Stimulated activated naive B cell treated with anti-CD40 and anti-IgM and Interleukin-4, amounts not matched to agents 10 μg/mL and 1 μg/mL and 100 μg/mL, for 72 hours (primary cell): ENCODE measurements at places on chromosomes 2 and 18.

DNA sequence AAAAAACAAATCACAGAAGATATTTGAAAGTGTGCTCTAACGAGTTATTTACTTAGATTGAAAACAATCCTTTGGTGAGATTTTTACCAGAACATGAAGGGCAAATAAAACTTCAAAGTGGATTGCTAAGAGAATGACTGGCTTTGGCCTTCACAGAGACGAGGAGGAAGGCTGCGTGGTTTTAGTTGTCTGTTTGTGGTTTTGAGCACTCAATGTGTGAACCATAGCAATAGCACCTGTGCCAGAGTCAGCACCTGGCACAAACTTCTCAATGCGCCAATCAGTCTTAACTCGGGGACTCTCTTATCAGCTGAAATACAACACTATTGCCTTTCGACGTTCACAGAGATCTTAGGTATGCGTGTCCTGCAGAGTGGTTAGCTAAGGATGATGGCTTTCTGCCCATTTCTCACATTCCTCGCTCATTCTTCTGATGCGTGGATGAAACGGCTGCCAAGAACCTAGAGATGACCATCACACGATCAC, 70.0 kb downstream of the MBP start:
- peak overlapping the region; percentile 73 for H3K4me3 ChIP-seq
- peaks cover 56% of the 10 kb centered on the region for H3K36me3 ChIP-seq
- no peaks in the 10 kb centered on the region for H3K27me3 ChIP-seq
- DNase-seq: peak; percentile 61
- peak overlapping the region; percentile 99 for H3K27ac ChIP-seq
- H3K4me1 ChIP-seq: peaks cover 75% of the 10 kb centered on the region

GRCh38 chr2:70089220-70089982, 2.1 kb downstream of the PCBP1 start:
- H3K36me3 ChIP-seq: peaks cover 54% of the 10 kb centered on the region
- H3K4me3 ChIP-seq: peak overlapping the region; percentile 96
- no peaks in the 10 kb centered on the region for H3K27me3 ChIP-seq
- H3K4me1 ChIP-seq: peaks cover 40% of the 10 kb centered on the region

- no peak for DNase-seq
- H3K27me3 ChIP-seq: peaks cover 24% of the 10 kb centered on the region
- no peak overlapping the region for H3K27ac ChIP-seq
- H3K4me3 ChIP-seq: peak overlapping the region; percentile 18
- H3K36me3 ChIP-seq: no peaks in the 10 kb centered on the region
Measured at GRCh38 chr18:46672062-46672970, 15.3 kb upstream of the LOXHD1 start.

DNA sequence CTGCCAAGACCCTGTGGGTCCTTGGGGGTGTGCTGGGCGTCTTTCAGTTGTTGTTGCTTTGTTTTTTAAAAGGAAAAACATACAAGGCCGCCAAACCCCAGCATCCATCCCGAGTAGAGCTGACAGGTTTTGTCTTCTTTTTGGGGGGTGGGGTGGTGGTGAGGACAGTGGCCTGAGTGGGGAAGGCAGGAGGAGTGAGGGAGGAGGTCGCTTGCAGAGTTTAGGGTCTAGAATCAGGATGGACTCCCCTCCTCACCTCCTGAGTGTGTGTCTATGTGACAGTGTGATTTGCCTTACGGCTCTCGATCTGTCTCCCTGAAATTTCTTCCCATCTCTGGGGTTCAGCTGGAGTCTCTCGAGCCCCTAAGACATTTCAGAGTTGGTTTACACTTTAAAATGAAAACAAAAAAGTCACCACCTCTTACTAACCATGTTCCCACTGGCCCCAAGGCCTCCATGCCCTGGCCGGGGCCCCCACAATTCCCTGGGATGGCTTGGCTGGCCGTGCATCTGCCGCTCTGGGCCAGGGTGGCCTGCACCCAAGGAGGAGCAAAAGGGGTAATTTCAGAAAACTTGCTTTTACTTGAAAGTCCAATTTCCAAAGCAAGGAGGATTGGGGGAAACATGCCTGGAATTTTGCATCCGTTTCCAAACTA, 5.0 kb downstream of the SIX3 start:
- peaks cover 96% of the 10 kb centered on the region for H3K27me3 ChIP-seq
- no peak for DNase-seq
- H3K4me3 ChIP-seq: no peak overlapping the region
- no peaks in the 10 kb centered on the region for H3K36me3 ChIP-seq

DNA sequence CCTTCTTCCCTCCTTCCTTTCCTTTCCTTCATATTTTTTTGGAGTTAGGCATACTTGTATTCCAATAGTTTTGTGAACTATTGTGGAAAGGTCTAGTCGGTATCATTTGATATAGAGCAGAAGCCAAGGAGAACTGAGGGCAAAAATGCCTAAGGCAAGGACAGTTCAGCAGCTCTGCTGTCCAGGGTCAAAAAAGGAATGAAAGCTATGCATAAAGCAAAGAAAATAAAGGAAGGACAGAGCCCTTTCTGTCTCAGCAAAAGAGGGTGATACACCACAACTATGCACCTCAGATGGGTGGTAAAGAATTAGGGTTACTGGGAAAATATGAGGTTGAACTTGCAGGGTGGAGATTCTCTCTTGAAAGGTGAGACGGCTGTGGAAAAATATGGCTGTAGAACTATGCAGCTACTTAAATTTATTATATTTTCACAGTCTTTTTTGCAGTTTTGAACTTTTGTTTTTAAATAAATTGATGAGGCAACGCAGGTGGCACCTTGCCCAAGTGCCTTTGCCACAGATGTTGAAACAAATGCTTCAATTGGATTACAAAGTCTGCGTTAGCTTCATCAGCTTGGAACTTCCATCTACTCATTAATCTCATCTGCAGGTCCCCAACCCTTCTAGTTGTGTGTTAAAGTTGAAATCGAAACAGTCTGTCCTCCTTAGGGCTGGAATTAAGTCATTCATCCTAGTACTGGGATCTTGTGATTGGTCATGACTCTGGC, 20.8 kb downstream of the LHCGR start:
- no peak overlapping the region for H3K4me3 ChIP-seq
- H3K27ac ChIP-seq: no peak overlapping the region
- H3K36me3 ChIP-seq: no peaks in the 10 kb centered on the region
- H3K27me3 ChIP-seq: peaks cover 19% of the 10 kb centered on the region
- no peaks in the 10 kb centered on the region for H3K4me1 ChIP-seq
- DNase-seq: no peak

DNA sequence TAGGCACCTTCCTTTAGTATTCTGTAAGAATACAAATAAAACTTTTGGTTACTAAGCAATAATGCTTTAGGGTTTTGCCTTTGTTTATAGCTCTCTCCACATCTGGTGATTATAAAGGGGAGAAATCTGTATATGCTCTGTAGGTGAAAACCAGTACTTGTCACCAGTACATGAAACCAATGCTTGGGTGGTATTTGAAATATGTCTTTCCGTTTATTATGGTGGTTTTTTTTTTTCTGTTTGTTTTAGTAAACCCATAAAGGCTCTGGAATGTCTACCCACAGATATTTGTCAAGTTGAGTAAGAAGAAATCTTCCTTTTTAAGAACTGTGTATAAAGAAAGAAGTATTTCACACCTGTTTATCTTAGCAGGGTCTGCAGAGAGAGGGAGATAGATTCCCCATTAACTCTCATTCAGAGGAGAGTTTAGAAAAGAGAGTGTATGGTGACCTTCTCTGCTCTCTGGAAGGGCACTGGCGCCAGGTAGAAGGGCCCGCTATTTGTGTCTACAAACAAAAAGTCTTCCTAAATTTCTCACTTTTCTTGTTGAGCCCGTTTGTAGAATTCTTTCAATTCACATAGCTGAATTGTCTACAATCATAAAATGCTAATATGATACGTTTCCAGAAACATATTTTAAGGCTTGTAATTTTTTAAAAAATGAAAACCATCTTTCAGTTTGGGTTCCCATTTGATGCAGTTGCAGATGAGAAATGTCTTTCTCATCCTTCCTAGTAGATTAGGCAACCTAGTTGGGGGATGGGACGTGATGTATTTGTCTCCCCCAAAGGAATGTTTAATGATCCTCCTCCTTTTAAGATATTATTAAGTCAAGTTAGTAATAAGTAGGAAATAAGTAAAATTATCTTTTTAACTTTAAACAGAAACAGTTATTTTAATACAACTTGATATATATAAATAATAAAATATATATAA, 33.9 kb downstream of the MAP3K20 start:
- no peak overlapping the region for H3K4me3 ChIP-seq
- no peak for DNase-seq
- no peaks in the 10 kb centered on the region for H3K27me3 ChIP-seq
- no peak overlapping the region for H3K27ac ChIP-seq
- peaks cover 8% of the 10 kb centered on the region for H3K36me3 ChIP-seq
